ENCODE measurements at places on chromosomes 6 and 20.

- DNase-seq = no peak
Measured at GRCh38 chr6:142841915-142842314, 103.1 kb downstream of the HIVEP2 start.

DNA sequence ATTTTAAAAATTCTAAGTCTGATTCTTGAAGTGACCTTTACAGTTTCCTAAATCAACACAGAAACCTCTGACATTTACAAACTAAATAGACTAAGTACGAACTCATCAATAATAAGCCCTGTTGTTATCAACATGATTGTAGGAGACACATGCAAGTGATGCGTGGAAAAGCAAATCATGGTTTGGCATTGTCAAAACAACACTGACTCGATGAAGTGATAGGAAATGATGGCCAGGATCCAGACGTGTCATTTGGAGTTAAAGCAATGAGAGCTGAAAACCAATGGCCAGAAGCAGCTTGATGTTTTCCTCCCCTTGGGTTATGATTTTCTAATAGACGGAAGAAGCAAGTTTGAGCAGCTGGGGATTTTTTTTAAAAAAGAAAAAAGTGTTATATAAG lies 117.4 kb upstream of the FAM184A start:
- no peak for DNase-seq

GRCh38 chr6:170221052-170221752 lies 69.7 kb downstream of the DLL1 start:
- no peak for DNase-seq

DNA sequence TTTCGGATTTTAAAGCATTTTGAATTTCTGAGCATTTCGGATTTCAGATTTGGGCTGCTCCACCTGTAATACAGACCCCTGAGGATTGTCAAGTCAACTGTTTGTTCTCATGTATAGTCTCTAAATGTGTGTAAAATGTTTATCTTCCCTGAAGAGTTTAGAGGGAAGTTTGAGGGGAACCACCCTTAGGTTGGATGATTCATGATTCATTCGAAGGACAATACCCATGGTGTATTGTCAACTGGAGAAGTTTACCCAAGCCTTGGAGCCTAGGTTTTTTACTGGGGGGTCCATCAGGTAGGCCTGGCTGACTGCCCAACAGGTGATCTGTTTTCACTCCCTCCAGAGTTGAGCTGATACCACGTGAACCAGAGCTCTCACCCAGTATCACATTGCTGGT lies 18.9 kb downstream of the GSTA4 start:
- no peak for DNase-seq

- DNase-seq = no peak
Measured at GRCh38 chr6:17621003-17621402, 20.9 kb downstream of the FAM8A1 start.

DNA sequence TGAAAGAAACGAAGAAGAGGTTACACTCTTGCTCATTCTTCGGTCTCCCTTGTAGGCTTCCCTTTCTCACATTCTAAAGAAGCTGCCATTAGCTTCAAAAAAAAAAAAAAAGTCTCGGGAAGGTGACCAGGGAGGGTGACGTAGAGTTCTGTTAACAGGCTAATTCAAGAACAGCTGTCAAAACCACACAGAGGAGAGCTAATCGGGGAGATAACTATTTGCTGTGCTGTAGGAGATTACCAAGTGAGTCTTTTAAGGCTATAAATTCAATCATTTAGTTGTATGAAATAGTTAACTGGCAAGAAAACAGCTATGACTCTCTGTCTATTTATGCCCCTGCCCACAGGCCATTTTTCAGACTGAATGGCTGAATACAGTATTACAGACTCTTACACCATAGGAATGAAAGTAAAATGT lies 256.8 kb downstream of the SYNE1 start:
- no peak for DNase-seq

DNA sequence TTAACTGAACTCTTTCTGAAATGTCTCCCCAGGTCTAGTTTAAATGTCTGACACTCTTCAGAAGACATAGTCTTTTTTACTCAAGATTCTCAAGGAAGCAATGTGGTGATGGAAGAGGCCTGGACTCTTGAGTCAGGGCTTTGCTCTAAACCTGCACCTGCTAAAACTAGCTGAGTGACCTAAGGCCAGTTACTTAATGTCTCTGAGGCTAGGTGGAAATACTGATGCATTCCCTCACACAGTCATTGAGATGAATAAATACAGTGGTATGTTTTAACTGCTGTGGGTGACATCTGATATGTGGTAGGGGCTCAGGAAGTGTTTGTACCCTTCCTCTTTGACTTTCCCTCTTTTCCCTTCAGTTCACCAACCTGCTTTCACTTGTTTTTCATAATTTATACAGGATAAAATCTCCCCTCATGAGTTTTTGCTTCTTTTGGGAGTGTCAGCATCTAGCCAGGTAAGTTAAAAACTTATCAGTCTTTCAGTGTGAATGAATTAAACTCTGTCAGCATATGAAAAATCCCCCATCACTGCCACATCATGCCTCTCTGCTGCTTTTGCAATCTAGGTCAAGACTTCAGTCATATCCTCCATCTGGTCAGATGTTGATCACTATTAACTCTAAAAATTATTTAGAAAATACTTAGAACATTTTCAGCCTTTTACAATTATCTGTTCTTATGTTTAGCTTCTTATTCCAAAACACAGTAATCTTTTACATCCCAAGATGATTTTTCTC lies 178.7 kb upstream of the TNFAIP3 start:
- DNase-seq = no peak

DNA sequence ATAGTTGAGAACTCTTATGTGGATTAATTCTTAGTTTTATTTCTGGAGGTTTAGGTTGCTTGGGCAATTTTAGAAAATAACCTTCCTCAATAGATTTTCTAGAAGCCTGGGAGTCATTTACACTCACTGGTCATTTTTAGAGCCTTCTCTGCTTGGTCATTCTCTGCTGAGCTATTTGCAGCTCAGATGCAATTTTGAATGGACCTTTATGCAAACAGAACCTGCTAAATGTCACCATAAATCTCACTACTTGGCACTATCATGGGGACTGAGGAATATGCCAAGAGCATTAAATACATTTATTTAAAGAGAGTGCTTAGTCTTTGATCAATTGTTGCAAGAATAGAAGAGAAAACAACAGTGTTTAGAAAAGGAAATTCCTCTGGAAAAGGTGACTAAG lies 154.0 kb downstream of the CLVS2 start:
- no peak for DNase-seq

DNA sequence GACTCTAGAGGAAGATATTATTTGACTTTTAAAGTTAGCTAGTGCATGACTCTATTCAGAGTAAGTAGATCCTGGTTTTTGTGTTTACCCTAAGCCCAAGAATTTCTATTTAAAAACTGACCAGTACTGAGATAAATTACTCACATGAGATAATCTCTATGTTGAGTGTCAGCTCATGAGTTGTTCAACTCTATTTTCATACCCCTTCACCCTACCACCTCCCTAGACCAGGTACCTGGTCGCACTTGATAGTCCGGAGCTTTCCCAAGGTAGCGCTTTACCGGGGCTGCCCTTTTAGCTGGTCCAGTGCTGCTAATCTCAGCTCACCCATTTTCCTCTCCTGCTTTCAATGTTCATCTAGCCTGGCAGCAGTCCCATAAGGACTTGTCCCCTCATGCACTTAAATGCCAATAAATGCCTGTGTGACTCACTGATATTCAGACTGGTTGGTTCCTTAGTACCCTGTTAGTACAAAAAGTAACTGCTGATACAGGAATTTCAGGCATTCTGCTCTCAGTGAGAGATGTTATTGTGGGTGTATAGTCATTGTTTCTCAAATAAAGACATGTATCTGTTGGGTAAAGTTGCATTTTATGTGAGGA lies 503.9 kb downstream of the ADGRB3 start:
- DNase-seq = no peak

DNA sequence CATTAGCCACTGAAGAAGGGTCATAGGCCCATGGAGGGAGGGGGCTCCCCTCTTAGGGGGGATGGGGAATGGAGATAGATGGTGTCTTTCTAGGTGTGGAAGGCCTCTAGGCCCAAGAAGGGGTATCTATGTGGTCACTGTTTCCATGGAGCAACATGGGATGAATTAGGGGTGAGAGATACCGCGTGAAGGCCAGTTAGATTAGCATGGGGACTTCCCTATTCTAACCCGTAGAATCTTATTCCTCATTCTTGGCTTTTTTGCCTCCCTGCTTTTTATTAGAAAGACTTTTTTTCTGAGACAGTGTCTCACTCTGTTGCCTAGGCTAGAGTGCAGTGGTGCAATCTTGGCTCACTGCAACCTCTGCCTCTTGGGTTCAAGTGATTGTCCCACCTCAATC lies 3.2 kb downstream of the RAB44 start:
- peak; percentile 74 for DNase-seq

- peak; percentile 3 for DNase-seq
Measured at GRCh38 chr20:19428324-19428723, 215.9 kb downstream of the SLC24A3 start.

GRCh38 chr20:21113697-21114096 lies 7.5 kb upstream of the LINC00237 start:
- no peak for DNase-seq

DNA sequence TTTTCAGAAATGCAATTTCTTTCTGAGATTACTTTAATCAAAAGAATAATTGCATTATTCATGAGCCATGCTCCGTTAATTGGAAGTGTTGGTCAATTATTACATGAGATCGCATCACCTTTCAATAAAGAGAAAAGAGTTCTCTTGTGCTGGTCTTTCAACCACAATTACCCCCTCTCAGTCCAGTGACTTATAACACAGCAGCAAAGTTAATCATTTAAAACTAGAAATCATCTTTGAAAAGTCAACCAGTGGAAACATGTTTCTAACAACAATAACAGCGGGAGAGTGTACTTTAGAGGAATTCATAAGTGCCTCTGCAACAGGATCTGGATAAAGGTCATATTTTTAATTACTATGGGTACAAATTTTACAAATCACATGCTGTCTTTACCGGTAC lies 384.4 kb upstream of the AGPAT4 start:
- no peak for DNase-seq

DNA sequence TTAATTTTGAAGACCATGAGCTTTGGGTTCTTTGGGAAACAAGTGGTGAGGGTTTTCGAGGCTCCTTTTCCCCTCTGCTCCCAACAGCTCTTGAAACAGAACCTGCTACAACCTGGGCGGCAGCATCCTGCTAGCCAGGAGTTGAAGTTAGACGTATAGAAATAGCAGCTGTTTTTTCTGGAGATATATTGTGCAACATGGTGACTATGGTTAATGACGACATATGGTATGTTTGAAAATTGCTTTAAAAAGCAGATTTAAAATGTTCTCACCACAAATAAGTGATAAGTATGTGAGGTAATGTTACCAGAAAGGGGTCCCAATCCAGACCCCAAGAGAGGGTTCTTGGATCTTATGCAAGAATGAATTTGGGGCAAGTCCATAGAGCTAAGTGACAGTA lies 138.9 kb downstream of the PDE7B start:
- DNase-seq = peak; percentile 41

DNA sequence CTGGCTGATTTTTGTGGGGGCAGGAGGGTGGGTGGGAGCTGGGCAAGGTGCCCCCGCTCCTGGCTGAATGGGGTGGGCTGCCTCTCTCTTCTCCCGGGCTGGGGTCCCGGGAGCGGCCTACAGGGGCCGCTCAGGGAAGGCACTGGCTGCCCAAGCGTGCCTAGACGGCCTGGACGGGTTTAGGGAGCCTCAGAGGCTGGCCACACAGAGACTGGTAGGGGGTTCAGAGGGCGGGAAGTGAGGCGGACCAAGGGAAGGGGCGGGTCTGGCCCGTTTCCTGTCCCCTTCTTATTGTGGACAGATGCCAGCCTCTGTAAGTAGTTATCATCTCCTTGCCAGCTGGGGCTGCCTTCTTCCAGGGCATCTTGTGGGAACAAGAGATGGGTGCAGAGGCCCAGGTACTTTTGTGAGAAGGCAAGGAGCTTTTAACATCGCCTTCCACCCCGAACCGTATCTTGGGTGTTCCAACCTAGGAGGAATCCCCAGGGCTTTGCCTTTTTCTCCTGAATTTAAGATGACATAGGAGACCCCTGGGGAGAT lies 437 bp downstream of the CD40 start:
- no peak for DNase-seq

Measured in AML-193 (cell line).